Muscle of arm (tissue), 14 donors: ENCODE measurements at places on chromosomes 1 and 21.

- no peak for DNase-seq
These were observed 16.0 kb downstream of the ENO1 start for GRCh38 chr1:8862528-8862927.

DNA sequence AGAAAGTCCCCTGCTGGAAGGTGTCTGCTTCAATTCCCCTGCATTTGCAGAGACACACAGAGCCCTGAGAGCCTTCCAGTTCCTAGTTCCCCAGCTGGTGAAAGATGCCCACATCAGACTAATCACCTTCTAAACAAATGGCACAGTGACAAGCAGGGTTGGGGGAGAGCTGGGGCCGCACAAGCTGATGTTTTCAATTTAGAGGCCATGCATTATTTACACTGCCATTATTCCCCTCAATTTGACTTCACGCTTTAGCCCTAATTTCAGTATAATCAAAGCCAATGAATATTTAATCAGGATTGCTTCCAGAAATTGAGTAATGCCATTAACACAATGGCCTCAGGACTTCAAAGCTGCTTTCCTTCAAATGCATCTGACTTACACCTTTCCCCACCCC, 81.5 kb downstream of the BEND5 start:
- DNase-seq, result no peak

GRCh38 chr1:228073857-228074545, 8.5 kb upstream of the ARF1 start:
- no peak for DNase-seq

DNA sequence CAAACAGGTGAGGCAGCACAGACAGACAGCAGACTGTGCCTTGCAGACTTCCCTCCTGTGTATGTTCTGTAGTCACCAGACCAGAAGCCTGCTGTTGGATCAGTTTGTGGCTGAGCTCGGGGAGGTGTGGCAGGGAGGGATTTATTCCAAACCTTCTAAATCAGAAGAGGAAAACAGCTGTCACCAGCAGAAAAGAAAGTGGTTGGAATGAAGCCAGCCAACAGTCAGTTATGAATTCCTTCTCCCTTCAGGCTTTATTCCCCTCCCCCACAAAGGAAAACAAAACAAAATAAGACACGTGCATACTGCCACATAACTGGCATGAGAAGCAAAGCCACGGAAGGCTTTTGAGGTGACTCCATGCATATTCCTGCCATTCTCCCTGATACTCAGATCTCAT, 19.0 kb upstream of the PIGV start:
- DNase-seq, result no peak

DNA sequence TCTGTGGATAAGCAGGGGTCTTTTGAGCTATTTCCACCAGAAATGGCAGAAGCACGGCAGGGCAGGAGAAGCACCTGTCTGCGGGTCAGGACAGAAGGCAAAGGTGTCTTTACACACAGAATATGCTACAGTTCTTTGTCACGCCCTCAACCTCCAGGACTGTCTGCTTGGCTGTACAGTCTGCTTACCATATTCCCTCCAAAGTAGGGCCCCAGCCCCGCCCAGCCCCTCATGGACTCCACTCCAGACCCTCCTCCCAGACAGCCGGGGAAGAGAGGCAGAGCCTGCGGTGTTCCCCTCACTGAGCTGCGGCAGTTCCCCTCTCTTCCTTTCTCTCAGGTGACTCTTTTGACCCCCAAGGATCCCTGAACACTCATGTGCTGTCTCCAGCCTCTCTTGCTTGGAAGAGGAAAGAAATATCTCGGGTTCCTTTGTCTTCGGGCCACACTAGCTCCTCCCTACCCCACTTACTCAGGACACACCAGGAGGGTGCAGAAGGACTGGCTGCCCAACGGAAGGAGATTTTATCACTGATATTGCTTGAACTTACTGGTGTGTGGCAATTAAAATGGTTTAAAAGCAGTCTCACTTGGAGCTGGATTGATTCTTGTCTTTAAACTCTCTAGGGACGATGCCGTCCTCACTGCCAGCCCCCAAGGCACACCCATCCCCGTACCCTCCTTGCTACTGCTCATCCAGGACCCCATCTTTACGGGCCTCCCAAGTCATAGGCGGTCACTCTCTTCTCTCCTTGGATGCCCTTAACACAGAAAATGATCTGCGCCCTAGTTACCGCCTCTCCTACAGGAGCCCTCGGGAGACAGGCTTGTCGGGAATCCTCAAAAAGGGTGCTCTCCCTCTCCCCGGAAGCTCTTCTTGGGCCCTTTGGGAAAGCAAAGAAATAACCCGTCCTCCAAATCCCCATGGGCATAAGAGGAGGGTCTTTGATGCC, 169.7 kb downstream of the TOMM20 start:
- no peak for DNase-seq

DNA sequence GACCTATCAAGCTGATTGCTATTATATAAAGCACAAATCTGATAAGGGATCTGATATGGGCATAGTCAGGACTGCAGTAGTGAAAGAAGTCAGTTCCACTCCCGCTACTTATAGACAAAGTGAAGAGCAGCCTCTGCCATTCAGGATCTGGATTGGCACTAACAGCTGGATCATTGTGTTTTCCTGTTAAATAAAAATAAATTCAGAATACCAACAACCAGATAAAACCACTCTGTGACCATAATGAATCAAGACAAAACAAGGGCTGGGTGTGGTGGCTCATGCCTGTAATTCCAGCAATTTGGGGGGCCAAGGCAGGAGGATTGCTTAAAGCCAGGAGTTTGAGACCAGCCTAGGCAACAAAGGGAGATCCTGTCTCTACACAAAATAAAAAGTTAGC, 5.0 kb upstream of the GLRX2 start:
- DNase-seq, result no peak

DNA sequence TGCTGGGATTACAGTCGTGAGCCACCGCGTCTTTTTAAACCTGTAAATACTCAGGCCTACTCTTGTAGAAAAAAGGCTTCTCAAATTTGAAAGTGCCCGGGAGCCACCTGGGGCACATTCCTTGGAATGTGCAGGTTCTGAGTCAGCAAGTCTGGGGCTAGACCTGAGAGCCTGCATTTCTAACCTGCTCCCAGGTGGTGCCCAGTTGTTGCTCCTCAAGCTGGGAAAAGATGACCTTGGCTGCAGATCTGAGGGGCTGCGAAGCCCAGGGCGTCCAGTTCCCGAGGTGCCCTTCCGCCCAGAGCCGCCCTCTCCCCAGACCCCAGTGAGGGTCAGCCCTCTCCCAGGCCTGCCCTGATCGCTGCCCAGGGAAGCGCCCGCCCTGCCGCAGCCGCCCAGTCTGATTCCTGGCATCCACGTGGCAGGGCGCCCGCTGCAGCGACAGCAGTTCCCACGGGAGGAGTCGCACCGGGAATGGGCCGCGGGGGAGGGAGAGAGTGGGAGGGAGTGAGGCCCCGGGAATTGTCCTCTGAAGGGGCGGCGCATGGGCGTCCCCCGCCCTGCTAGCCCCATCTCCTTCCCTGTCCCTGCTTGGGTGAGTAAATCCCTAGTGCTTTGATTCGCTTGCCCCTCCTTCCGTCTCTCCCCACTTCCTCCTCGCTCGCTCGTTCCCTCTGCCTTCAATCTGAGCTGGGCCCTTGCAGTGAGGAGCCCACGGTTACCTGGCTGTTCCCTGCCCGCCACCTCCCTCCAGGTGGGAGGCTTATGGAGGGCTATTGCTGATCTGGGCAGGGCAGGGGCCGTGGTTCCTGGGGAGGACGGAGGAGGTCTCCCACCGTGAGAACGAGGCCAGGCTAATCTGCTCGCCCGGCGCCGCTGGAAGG, 18.8 kb upstream of the TENT5B start:
- DNase-seq, result no peak

DNA sequence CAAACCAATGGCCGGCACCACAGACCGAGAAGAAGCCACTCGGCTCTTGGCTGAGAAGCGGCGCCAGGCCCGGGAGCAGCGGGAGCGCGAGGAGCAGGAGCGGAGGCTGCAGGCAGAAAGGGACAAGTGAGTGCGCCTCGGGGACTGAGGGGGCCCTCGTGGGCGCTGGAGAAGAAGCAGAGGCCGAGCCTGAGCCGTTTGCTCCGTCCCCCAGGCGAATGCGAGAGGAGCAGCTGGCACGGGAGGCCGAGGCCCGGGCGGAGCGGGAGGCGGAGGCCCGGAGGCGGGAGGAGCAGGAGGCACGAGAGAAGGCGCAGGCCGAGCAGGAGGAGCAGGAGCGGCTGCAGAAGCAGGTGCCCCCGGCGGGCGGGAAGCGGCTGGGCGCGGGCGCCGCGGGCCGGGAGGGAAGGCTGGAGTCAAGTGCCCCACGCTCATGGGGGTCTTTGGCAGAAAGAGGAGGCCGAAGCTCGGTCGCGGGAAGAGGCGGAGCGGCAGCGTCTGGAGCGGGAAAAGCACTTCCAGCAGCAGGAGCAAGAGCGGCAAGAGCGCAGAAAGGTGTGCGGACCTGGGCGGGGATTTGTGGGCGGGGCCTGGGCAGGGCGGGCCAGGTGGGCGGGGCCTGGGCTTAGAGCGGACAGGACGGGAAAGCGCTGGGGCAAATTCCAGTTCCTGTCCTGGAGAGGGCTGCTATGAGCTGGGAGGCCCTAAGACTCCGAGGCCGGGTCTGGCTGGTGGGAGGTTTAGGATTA, 22.7 kb downstream of the MAP7D1 start:
- no peak for DNase-seq

- no peak for DNase-seq
These were observed 15.8 kb upstream of the VCAM1 start for GRCh38 chr1:100703716-100704115.

- DNase-seq, result no peak
These were observed 56.2 kb downstream of the SLC37A1 start for GRCh38 chr21:42569732-42570301.

DNA sequence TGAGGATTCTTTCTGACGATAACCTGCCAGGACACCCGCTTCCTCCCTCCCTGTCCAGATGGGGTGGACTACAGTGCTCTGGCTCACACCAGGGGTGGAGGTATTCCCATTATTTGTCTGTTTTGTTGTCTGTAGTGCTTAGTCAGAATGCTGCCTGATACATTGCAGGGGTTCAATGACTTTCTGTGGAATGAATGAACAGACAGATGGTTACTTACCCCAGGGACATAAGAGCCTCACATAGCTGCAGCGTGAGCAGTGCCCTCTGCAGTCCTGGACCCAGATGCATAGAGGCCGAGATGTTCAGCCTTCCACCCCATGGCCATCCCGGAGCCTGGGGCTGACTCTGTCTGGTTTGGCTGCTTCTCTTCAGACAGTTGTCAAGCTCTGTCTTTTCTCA, 13.0 kb upstream of the F3 start:
- no peak for DNase-seq

DNA sequence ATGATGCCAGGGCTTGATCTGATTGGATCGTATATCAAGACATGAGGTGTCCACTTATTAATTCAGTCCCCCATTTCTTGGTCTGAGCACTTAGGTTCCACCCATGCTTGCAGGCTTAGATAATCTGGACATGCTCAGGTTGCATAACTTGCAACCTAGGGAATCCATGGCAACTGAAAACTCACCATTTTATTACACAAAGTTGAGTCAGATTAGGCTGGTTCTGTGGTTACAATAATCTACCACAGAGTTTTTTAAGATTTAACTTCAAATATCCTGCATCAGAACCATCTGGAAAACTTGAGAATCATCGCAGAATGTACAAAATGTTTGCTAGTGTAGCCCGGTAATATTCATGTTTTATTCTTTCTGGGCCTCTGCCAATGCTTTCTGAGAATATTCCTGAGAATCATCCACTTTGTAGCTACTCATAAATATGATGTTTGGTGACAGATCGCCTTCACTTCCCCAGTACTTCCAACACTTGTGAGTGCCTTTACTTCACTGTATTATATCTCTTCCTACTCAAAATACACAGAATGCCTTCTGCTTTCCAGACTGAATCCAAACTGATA, 707.2 kb upstream of the ADAMTS5 start:
- peak; percentile 38 for DNase-seq

- DNase-seq, result no peak
These were observed 71.6 kb downstream of the IVNS1ABP start for GRCh38 chr1:185245466-185245865.

DNA sequence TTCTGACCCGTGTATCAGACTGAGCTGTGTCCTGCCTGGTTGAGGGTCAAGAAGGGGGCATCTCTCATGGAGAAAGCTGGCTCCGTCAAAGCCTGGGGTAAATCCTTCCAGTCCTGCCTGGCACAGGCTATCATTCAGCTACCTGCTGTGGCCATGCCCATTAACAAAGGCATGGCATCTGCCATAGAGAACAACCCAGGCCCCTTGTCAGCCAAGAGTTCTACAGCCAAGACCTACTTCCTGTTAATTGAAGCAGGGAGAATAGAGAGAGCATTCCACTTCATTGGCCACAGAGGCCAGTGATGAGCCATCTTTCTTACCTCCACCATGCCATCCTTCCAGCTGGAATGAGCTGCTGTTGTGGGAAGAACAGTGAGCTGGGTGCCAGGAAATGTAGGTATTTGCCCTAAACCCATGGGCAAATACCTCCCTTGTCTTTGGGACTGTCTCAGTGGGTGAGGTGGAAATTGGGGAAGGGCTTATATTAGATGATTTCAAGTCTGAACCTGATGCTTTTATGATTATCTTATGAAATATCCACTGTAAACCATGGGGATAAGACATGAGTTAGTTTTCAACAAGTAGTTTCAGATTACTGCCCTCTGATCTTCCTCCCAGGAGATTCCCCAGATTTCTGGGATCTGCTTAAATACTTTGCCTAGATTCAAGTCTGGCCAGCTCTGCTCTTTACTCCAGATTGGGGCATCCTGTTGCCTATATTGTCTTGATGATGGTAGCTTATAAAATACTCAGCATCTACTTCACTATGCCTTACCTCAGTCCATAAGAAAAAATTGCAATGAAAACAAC, 11.2 kb upstream of the KCNQ4 start:
- no peak for DNase-seq

DNA sequence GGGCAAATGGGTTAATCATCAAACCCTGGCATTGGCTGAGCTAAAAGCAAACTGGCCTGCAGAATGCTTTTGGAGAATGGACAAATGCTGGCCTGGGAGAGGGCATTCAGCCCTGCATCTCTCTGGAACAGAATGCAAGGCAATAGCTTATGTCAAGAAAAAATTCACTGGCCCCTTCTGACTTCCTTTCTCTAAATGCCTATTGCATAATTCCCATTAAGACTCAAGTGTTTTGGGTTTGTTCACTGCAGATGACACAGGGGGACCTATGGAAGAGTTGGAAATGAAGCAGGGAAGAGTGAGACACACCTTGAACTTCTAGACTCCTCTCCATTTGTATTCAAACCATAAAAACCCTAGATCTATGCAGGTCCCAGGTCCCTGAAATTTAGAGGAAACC, 15.9 kb downstream of the PEA15 start:
- DNase-seq, result no peak

GRCh38 chr1:218299416-218299815, 14.3 kb downstream of the RRP15 start:
- peak; percentile 40 for DNase-seq

- no peak for DNase-seq
These were observed 25.3 kb upstream of the EFHD2 start for GRCh38 chr1:15384301-15384901.
